ENCODE measurements at places on chromosomes 1 and 21.

DNA sequence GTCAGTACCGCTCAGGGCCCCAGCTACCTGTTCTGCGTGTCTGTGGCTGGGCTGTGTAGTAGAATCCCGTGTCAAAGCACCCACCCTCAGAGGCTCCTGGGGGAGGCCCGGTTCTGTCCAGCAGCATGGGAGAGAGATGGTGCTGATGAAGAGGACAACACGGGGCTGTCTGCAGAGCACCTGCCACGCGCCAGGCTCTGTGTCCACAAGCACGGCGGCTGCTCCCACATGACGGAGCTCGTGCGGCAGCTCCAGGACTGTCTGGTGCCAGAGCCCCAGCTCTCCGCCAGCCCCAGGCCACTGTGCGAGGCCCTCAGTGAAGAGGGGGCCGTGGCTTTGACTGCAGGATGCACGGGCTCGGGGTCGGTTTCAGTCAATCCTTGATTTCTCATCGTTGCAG is 42.0 kb upstream of the TSPEAR start:
- no peak for ATAC-seq

DNA sequence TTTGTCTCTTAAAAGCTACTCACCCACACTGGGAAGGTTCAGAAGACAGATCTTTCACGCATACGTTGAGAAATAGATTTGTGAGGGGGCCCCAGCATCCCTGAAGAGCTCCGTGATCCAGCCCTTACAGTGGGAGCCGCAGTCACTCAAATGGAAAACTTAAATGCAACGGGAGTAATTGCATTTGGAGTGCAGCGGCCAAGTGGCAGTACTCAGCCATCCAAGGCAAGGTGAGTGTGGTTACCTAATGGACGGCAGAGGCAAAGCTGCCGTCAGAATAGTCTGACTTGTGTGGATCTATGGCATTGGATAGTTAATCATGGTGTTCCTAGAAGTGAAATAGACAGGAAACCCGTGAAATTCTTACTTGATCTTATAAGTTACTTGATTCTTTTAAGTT is 5.1 kb downstream of the SPSB1 start:
- no peak for ATAC-seq

GRCh38 chr1:24294716-24295371 is 24.3 kb upstream of the GRHL3 start:
- no peak for ATAC-seq

- peak; percentile 55 for ATAC-seq
Observed at GRCh38 chr1:39258146-39258924, 53.8 kb downstream of the MACF1 start.
